GM23338 (cell line): ENCODE measurements at places on chromosomes 5 and 9. TPM values are rescaled to one million over a fixed set of nuclear protein-coding genes. Genes with fewer than 3 reads are reported as not detected.

DNA sequence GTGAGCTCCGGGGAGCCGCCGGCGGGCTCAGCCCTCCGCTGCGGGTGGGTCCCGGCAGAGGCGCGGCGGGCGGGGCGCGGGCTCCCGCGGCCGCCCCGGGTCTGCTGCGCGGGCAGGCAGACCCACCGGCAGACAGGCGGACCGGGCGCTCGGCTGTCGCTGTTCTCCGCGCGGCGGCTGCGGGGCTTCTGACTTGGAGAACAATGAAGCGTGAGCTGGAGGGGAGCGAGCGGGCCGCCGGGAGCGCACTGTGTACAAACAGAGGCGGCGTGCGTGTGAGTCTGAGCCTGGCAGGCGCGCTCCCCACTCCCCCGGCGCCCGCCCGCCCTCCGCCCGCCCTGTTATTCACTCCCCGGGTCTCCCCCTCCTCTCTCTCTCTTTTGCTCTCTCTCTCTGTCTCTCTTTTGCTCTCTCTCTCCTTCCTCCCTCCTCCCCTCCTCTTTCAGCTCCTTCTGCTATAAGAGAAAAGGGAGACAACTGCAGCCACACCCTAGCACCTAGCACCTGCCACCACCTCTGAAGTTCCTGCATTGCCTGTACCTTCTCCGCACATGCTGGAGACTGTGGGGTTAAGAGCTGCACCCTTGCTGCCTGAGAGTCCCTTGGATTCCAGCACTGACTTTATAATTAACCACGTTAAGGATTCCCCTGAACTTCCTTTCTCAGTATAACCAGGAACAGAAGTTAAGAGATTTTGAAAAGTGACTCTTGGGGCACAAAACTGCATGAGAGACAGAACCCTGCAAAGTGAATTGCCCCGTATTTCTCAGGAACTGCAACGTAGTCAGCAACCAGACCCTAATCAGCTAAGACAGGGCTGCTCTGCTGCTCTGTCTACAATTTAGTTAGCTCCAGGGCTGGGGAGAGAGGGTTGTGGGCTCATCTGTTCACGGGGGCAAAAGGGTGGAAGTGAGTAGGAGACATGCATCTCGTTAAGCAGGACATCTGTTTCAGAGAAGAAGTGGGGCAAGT lies at the start of gene EDIL3:
Gene EDIL3 (minus strand): TSS at position 277 of the 972 bp plus-strand sequence. CDS start 506 bp downstream, outside the sequence.
- peak; percentile 82 for DNase-seq

The PDGFRB gene
- total RNA-seq: 7.1 and 11.3 TPM in 2 replicates

DNA sequence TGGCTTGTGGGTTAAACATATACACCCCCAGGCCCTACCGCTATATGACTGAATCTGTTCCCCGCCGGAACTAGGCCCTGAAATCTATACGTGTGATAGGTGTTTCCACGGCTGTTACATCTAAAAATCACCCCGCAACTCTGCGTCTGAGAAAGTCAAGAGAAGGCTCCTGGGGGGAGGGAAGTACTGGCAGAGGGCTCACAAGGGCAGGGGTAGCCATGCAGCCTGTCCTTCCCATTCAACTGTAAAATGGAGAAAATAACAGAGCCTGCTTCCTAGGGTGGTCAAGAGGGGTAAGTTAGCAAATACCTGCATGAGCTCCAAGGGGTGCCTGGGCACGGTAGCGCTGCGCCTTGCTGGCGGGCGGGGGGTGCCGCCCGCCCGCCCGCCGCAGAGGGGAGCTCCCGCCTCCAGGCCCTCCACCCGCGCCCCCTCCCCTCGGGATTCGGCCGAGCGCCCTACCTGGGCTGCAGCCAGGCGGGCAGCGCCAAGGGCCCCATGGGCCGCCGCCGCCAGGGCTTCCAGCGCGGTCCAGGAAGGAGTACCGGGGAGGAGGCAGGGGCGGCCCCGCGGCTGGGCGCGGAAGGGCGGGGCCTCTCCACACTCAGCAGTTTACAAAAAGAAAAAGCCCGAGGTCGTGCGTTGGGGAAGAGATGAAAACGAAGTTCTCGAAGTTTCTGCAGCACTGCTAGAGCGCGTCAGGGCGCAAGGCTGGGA lies at the start of gene HACD4:
Gene HACD4 (minus strand): TSS at position 550 of the 717 bp plus-strand sequence. CDS start 50 bp downstream, at position 500.
- peak; percentile 82 for DNase-seq

GRCh38 chr9:87716141-87716540 lies 9.8 kb upstream of the CTSL start:
- DNase-seq: no peak

DNA sequence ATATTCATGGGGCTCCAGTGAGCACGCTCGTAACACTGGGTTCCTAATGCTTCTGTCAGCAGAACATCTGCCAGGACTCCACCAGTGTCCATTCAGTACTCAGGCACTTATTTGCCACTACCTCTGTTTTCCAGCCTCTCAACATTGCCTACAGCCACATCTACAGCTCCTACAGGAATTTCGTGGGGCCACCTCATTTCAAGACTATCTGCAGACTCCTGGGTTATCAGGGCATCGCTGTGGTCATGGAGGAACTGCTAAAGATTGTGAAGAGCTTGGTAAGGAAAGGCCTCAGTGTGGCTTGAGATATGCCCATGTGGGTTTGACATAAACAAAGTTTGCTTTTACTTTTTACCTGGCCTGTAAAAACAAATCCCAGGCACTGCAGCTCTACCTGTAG lies 92.9 kb downstream of the CYFIP2 start:
- DNase-seq: no peak

The TRIM52 gene
- 2.9 and 6.2 TPM in 2 replicates for total RNA-seq
